ENCODE measurements at places on chromosomes 2 and 18.
A peak's percentile ranks its signal among the peaks of the same experiment; 100 is the strongest.

DNA sequence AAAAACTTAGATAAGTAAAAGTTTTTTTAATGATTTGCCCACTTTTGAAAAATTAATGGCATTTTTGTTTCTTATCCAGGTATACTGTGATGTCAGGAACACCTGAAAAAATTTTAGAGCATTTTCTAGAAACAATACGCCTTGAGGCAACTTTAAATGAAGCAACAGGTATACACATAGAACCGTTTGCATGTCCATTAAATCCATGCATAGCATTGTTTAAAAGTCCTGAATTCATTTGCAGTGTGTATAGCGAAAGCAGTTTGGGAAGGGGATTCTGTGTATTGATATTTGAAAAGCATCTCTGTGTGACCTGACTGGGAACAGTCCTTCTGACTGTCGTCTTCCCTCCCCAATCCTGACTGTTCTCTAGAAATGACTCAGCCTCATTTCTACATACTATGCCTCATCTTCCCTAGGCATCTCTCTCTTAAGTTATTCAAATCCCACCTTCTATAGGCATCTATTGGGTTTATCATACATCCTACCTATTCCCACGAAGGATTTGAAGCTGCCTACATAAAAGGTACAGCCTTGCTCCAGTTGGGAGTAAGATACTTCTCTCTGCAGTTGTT is 79.2 kb upstream of the MAP3K20 start:
- peak; percentile 48 for DNase-seq

- peak; percentile 3 for DNase-seq
Measured at GRCh38 chr2:164084066-164084465, 348.3 kb upstream of the FIGN start.

GRCh38 chr18:58624011-58624410 is 4.9 kb downstream of the ALPK2 start:
- peak; percentile 41 for DNase-seq

DNA sequence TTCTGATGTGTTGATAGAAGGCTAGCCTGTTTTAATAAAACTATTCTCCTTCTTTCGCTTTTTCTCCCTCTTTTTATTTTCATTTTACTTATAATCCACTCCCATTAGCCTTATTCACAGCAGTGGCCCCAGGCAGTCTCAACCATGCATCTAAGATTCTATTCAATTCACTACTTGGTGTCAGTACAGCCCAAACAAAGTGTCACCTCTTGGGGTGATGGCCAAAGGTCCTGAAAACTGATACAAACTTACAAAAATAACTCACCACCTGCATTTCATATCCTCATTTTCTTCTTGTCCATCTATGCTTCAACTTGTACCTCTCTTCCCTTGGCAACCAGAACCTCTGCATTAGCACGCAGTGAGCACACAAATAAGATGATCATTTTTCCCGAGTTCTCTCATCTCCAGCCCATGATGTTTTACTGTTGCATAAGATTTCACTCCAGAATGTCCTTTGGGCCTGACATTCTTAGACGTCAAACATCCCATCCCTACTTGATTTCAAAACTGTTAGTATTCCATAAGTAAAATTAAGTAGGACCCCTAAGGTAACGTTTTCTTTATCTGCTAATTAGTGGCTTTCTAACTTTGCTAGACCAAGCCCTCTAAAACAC is 559.3 kb upstream of the TNP1 start:
- DNase-seq: no peak

DNA sequence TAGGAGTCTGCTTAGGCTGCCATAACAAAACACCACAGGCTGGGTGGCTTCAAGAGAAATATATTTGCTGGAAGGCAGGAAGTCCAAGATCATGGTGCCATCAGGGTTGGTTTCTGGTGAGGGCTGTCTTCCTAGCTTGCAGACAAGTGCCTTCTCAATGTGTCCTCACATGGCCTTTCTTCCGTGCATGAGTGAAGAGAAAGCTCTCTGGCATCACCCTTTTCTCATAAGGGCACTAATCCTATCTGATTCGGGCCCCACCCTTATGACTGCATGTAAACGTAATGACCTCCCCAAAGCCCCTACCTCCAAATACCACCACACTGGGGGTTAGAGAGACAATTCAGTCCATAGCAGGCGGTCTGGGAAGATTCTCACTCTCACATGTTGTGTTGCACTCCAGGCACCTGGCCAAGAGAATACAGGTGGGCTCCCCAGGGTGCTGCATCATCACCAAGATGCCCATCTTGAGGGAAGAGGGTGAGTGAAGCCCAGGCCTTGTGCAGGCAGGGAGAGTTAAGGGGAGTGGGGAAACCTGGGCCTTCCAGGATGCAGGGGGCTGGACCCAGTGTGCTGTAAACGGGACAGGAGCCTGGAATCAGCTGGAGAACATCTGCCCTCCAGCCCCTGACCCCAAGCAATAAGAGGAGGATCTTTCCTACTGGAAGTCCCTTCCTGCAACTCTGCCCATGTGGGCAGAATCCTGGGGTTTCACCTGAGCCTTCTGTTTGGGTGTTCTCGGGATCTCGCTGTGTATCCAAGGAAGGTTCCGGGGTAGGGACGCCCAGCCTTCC is 10.2 kb downstream of the CATIP start:
- no peak for DNase-seq

DNA sequence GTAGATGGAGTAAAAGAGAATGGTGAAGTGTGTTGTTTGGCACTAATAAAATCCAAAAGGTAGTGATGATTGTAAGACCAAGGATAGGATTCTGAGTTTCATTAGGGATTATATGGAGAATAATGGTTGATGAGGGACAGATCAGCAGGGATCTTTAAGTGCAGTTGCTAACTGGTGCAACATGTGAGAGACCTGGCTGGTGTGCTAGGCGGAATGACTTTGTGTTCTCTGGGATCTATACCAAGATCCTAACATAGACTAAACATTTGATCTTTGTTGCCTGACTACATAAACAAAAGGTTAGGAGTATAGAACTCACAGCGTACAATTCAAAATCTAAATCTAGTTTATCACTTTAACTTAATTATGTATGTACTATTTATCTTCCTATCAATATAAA is 135.4 kb downstream of the PTRHD1 start:
- no peak for DNase-seq

DNA sequence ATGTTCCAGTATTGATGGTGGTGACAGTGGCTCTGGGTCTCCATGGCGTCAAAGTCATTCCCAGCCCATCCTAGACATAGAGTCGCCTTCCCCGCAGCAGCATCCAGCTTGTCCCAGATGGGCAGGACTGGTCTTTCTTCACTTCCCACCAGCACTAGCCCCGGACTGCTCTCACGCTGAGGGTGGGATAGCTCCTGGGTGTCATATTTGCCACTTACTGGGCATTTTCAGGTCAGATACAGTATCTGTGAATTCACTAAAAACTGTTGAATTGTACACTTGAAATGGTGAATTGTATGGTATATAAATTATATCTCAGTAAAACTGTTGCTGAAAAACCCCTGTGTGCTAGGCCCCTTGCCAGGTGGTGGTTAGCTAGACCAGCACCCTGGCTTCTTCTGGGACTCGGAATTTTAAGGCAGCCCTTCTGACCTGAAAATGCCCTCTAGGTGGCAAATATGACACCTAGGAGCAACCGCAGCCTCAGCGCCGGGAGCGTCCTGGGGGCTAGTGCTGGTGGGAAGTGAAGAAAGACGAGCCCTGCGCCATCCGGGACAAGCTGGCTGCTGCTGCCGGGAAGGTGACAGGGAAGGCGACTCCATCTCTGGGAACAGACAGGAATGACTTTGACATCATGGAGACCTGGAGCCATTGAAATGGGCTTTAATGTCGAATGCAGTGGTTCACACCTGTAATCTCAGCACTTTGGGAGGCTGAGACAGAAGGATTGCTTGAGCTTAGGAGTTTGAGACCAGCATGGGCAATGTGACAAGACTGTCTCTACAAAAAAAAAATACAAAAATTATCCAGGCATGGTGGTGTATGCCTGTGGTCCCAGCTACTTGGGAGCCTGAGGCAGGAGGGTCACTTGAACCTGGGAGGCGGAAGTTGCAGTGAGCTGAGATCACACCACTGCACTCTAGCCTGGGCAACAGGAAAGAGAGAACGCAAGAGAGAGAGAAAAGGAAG is 56.2 kb downstream of the DDX1 start:
- no peak for DNase-seq

GRCh38 chr2:160984426-160985077 is 175.7 kb upstream of the TANK start:
- no peak for DNase-seq

Measured in fibroblast of skin of right quadriceps (primary cell).